ENCODE measurements at places on chromosomes 12 and 14. TPM values are rescaled to one million over a fixed set of nuclear protein-coding genes. Genes with fewer than 3 reads are reported as not detected.
A peak's percentile ranks its signal among the peaks of the same experiment; 100 is the strongest.

GRCh38 chr12:43436597-43436996 lies 115.4 kb downstream of the ADAMTS20 start:
- DNase-seq: no peak

Gene LGR5
- not detected for total RNA-seq

GRCh38 chr12:6827437-6827911 lies 733 bp upstream of the P3H3 start:
- peak; percentile 92 for DNase-seq

- no peak for DNase-seq
These were observed 22.2 kb downstream of the FCF1 start for GRCh38 chr14:74735125-74735524.

Gene RBP5
- 0.46 TPM for total RNA-seq

DNA sequence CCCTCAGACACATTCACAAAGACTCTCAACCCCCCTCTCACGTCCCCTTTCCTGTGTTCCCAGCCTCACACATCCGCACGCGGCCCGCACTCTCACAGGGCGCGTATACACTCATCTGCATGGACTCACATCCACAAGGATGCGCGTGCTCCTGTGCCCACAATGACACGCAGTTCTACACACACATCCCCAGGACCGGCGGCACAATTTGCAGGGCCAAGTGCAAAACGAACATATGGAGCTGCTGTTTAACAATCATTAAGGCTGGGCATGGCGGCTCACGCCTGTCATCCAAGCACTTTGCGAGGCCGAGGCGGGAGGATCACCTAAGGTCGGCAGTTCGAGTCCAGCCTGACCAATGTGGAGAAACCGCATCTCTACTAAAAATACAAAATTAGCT lies 36.4 kb upstream of the EML1 start:
- DNase-seq: peak; percentile 66

DNA sequence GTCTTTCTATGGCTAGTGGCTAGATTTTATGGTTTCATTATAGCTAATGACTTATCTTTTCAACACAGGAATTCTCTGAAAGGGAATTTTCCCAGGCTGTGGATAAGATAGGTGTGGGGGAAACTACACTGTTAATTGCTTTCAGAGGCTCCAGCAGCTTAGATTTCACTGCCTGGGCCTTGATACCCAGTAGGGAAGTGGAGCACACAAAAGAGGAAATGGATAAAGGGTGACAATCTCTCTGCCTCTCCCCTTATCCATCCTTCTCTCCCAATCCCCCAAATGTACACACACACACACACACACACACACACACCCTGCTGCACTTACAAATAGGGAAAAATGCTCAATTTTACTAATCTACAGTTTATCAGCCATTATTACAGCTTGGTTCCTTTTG lies 19.1 kb downstream of the SIX4 start:
- DNase-seq: no peak

DNA sequence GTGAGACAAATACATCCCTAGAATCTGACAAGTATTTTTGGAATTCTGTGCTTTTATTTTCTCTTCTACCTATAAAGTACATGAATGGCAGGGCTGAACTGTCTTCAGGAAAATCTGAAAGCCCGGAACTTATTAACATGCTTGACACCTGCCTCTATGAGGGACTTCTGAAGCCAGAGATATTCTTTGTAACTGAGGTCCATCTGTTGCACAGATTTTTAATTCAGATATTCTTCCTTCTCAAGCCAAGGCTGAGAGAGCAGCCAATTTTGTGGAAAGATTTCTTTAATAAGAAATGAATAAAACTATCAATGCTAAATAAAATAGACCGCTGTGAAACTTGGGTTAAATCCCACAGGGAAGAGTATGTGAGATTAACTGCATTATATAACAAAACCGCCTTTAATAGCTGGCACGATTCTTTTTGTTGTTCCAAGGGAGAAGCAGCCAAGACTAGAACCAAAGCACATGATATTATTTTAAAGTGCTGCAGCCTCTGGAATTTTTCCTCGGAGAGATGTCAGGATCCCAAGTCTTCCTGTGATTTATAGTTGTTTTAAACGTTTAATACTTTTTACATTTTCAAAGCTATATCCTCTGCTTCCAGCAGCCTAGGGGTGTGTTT lies 148.9 kb downstream of the CRADD start:
- no peak for DNase-seq

DNA sequence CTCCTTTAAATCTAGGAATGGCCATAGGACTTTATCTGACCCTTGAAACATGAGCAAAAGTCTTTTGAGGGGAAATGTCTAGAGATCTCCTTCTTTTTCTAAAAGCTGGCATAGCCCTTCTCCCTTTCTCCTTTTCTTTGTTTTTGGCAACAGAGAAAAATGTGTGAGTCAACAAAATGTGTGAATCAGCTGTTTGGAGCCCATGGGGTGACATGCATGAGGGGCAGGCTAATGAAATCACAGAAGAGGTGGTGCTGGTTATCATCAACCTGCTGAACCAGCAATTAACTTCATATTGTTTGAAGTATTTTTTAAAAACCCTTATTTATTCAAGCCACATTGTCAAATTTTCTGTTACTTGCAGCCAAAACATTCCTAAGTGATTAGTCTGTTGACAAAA lies 132.3 kb downstream of the CCDC59 start:
- no peak for DNase-seq

- DNase-seq: no peak
These were observed 108.7 kb downstream of the TTC8 start for GRCh38 chr14:88933191-88933590.

DNA sequence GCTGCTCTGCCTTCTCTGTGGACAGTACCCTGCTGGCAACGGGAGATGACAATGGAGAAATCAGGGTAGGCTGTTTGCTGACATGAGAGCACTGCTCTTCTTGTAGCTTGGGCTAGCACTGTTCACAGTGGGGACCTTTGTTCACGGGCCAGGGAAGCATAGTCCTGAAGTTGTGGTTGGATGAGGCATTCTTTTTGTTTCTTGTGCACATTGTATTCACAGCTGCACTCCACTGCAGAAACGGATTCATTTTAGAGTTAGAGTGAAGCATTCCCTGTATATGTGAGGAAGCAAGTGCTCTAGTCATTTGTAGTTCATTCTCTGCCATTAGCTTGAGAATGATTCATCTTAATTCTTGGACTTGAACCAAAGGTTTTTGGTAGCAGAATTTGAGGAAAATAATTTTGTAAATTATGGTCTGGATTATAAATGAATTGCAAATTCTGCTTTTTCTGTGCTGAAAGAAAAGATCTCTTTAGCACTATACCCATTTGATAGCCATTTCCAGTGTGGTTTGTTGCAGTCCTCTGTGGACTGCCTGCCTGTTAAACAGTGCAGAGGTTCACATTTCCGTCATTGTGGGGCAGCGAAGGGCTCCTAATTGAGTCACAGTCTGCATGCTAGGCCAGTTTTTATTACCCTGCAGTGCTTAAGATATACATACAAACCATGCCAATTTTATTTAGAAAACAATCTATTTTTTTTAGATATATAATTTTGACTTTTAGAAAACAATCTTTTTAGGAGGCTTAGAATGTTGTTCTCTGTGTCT lies 80.6 kb downstream of the APAF1 start:
- DNase-seq: peak; percentile 72

- DNase-seq: no peak
These were observed 157.4 kb downstream of the EFCAB11 start for GRCh38 chr14:89797148-89797547.

Gene AJUBA
- total RNA-seq: 70.2 TPM

- DNase-seq: no peak
These were observed 183.4 kb downstream of the PTPN11 start for GRCh38 chr12:112602150-112602549.

GRCh38 chr14:28751467-28752058 lies 15.0 kb upstream of the FOXG1 start:
- DNase-seq: peak; percentile 77

Gene PRR4
- total RNA-seq: 0.74 TPM

Gene HOXC13
- 2.8 TPM for total RNA-seq

DNA sequence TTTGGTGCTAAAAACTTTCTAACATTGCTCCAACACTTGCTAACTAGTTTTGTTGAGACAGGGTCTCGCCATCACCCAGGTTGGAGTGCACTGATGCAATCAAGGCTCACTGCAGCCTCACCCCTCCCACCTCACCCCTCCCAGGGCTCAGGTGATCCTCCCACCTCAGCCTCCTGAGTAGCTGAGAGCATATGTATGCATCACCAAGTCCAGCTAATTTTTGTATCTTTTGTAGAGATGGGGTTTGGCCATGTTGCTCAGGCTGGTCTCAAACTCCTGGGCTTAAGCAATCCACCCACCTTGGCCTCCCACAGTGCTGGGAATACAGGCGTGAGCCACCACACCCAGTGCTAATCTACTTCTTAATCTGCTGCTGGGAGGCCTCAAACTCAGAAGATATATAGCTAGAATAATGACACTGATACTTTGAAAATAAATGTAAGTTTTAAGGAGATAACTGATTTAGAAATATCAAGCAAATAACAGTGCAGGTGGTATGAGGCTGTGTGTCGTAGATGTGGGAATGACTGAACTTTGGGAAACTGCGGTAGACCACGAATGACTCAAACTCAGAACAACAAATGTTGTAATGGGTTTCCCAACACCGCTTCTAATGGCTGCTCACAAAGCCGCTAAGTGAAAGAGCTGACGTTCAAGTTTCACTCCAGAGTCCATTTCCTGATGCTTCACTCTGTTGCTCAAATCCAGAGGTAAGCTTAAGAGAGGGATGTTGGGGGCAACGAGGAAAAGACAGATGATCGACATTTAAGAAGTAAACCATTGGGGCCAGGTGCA lies 10.0 kb downstream of the TMCC3 start:
- DNase-seq: peak; percentile 95

DNA sequence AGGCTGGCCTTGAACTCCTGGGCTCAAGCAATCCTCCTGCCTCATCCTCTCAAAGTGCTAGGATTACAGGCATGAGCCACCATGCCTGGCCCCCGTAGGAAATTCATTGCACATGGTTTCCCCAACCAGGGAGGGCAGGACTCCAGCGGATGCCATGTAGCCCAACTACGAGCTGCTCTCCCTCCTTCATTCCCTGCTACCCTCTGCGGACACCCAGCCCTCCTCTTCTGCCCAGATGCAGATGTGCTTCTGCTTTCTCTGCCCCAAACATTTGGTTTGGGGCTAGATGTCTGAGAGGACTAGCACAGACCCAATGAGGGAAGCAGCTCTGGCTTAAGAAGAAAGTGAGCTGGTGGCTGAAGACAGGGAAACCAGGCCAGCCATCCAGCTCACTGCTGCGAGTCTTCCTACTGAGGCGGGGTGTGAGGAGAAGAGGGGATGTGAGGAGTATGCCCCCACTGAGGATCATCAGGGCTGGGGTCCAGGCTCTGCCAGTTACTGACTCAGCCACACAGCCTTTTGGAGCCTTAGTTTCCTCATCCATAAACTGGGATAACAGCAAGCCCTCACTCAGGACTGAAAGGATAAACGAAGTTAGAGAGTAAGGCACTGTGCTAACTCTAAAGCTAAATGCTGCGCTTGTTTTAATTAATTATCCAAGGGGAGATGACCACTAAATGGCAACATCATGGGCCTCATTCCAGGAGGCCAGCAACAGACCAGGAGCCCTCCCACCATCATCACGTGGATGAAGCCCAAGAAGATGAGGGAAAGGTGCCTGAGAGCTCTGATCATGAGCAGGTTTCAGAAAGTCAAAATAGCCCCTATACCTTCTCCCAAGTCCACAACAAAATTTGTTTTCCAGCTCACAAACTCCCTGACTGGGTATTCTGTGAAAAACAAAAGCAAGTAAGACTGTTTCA lies 10.9 kb downstream of the CTDSP2 start:
- DNase-seq: no peak

Gene SLC22A17
- 13.9 TPM for total RNA-seq

GRCh38 chr12:49702676-49703215 lies 4.5 kb downstream of the FMNL3 start:
- DNase-seq: peak; percentile 59

GRCh38 chr12:75856235-75856634 lies 175.3 kb downstream of the PHLDA1 start:
- no peak for DNase-seq

Gene OAS1
- total RNA-seq: 5.1 TPM

Gene INF2
- 40.6 TPM for total RNA-seq

- peak; percentile 92 for DNase-seq
These were observed 350.7 kb downstream of the TMEM132D start for GRCh38 chr12:129552996-129553750.

Gene KRT81
- 1.0 TPM for total RNA-seq

Gene KLHDC1
- total RNA-seq: 0.51 TPM

GRCh38 chr14:93546642-93547041 lies 115.9 kb downstream of the UNC79 start:
- DNase-seq: no peak

DNA sequence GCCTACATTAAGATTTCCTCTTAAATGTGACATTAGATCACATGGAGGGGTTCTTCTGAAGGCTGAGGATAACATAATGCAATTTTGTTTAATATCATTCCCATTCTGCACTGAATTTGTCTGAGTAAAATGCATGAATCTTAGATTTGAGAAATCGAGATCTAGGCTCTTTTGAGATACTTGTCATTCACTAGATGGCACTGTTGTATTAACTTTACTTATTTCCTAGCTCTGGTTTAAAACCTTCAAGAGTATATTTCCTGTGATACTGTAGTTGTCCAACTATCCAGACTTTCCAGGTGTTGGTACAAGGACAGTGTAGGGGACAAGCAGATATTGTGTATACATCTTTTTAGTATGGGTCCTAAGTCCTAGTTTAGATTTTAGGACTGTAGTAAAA lies 91.7 kb upstream of the SEL1L start:
- no peak for DNase-seq

DNA sequence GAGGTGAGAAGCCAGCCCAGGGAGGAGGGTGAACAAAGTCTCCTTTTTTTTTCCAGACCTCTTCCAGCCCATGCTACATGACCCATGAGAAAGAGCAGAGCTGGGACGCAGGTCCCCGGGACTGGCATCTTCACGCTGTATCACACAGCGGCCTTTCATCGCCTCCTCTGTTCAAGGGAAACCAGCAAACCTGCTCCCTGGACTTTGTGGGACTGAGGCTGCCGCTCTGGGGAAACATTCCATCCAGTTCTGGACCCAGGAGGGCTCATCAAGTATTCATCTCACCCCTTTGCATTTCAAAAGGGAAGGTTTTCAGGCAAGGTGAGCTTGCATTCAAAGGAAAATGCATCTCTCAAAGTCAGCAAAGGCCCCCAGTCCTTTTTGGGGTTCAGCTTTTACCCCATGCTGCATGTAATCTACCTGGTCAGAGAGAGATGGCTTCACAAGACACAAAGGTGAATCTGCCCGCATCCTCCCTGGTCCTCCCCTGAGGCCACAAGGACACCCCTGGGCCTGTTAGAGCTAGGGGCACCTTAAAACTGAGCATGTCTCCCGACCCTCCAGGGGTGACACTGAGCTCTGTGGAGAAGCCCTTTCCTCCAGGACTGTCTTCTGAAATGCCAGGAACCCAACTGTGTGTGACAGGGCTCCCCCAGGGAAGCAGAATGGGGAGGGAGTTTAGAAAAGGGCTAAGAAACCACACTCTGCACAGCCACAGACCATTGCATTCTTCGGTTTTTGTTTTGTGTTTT lies 21.2 kb upstream of the MEG3 start:
- DNase-seq: no peak
